Smooth muscle cell of the brain vasculature (primary cell): ENCODE measurements at places on chromosomes 3 and 15.
A peak's percentile ranks its signal among the peaks of the same experiment; 100 is the strongest.

DNA sequence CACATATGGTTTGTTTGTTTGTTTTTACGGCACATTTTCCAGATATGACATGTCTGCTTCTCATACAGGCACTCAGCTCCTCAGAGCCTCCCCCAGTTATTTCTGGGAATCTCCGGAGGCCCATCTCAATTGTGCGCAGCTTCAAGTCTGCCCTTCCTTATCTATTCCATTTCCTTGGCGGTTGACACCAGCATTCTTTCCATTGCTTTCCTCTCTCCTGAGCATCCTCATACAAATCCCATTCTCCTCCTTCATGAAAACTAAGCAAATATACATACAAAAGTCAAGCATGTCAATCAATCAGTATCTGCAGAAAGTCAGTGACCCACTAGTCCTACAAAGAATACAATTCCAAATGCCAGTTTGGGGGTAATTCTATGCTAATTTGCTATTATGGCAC is 166.7 kb downstream of the SQOR start:
- DNase-seq: no peak

GRCh38 chr3:112647122-112647521 is 6.2 kb upstream of the CCDC80 start:
- DNase-seq: no peak

DNA sequence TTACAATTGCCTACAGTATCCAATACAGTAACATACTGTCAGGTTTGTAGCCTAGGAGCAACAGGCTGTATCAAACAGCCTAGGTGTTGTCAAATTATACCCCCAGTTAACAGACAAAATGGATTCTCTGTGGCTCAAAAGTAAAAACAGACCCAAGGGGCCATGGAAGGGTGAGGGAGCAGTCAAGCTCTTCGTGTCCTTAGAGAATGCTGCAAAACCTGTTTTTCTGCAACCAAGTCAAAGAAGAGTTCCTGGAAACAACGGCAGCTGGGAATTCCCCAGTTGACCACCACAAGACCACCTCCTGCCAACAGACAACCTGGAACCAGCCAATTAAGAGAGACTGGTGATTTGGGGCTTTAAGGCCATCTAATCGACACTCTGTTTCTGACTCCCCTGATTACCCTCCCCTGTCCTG is 11.1 kb upstream of the THUMPD3 start:
- no peak for DNase-seq

- DNase-seq: no peak
Measured at GRCh38 chr15:55737373-55737772, 5.6 kb downstream of the PRTG start.

DNA sequence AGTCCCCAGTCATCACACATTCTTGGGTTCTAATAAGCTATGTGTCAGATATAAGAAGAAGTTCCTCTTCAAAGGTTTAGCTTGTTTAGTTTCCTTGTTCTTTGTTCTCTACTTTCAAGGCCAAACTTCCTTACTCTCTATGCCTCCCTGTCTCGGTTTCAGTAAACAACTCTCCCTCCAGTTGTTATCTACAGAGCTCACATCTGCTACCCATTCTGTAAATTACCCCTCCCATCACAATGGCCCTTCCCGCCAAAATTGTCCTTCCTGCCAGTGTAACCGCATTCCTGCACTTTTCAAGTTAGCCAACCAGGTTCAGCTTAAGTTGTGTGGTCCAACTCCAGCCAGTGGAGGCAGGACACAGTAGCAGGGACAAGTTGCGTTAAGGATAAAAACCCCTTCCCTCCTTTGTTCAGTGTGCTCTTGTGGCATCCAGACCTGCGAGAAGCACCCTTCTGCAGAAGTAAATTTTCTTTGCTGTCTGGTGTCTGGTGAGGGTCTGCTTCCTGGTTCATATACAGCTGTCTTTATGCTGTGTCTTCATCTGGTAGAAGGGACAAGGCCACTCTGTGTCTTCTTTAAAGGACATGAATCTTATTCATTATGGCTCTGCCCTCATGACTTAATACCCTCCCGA is 342.1 kb upstream of the GRM7 start:
- DNase-seq: no peak

- no peak for DNase-seq
Measured at GRCh38 chr15:56042982-56043980, 49.9 kb upstream of the NEDD4 start.

- DNase-seq: no peak
Measured at GRCh38 chr3:123815981-123816380, 68.2 kb downstream of the MYLK start.

DNA sequence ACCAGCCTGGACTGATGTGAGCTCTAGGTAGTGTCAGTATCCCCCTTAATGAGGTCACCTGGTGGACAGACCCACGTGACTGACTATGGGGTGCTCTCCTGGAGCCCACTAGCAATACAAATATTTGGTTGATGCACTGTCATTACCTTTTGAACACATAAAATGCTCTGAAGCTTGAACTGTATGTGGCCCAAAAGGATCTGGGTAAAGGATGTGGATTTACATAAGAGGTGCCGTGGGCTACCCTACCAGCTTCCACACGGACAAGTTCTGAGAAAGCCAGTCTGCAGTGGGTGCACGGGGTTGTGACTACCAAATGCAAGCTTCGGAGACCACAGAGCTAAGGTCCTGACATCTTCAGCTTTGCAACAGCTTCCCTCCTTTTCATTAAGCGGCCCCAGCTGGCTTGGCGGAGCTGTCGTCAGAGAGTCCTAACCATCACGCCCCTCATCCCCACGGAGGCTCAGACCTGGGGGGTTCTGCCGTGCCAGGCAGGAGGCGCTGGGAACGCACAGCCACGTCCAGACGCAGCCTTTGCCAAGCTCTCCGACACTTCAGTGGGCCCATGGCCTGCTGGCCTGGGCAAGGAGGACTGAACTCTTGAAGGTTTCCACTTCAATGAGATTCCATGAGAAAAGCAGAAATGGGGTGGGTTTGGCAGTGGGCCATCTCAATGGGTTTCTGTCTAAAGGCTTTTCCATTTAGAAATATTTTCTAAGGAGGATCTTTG is 228.3 kb downstream of the ADAMTS17 start:
- no peak for DNase-seq

DNA sequence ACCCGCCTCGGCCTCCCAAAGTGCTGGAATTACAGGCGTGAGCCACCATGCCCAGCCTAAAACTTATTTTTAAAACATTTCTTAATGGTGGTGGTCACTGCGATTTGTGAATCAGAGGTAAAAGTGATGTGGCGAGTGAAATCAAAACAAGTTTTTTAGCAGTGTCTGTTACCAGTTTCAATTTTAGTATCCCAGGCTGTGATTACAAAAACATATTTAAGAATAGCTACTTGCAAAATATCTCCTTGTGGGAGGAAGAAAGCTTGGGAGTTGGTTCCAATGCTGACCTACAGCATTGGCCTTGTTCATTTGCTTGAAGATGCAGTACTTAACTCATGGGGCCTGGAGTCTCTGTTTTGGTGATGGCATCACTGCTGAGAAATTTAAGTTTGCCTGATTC is 4.5 kb downstream of the RAB7A start:
- DNase-seq: no peak

- no peak for DNase-seq
Measured at GRCh38 chr3:66437341-66437929, 63.4 kb downstream of the LRIG1 start.

DNA sequence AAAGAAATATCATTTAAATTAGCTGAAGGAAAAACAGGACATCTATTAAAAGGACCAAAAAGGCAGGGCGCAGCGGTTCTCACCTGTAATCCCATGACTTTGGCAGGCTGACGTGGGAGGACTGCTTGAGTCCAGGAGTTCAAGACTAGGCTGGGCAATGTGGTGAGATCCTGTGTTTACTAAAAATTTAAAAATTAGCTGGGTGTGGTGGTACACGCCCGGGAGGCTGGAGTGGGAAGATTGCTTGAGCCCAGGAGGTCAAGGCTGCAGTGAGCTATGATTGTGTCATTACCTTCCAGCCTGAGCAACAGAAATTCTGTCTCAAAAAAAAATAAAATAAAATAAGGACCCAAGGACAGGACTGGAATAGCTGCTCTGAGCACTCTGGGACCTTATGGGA is 16.2 kb upstream of the HERC1 start:
- DNase-seq: no peak

DNA sequence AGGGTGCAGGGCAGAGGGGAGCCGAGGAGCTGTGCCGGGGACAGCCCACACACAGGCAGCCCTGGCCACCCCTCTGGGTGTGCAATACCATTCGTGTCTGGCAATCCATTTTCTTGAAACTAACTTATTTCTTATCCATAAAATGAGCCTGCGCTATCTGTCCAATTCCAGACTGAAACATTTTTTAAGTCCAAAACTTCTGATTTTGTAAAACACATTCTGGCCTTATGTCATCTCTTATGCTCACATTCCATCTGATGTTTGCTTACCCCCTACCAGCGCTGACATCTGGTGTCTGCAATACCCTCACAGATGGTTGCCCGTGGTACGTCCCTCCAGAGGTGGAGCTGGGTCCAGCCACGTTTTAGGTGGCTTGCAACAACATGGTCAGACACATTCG is 31.8 kb downstream of the PCSK6 start:
- no peak for DNase-seq

DNA sequence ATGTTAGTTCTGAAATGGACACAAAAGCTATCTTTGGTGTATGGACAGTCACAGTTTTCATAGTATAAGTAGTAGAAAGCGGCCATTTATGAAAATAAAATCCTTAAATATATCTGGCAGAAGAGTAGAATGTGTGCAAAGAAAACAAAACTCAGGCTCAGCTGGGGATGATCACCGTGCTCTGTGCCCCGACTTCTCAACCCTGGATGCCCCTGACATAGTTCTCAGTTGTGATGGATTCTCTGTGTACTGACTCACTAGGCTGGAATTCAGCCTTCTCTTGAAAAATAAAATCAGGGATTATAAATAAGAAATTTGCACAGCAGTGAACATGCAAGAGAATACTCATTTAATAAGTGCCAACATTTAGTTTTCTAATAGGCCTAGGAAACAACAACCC is 925.1 kb upstream of the NR2F2 start:
- peak; percentile 59 for DNase-seq

- DNase-seq: no peak
Measured at GRCh38 chr3:164737174-164737573, 341.1 kb downstream of the SI start.

GRCh38 chr15:89907289-89907688 is 5.5 kb downstream of the ARPIN start:
- DNase-seq: no peak

GRCh38 chr3:8506571-8507061 is 5.0 kb downstream of the LMCD1 start:
- no peak for DNase-seq

GRCh38 chr3:22016197-22016596 is 265.2 kb upstream of the ZNF385D start:
- no peak for DNase-seq

DNA sequence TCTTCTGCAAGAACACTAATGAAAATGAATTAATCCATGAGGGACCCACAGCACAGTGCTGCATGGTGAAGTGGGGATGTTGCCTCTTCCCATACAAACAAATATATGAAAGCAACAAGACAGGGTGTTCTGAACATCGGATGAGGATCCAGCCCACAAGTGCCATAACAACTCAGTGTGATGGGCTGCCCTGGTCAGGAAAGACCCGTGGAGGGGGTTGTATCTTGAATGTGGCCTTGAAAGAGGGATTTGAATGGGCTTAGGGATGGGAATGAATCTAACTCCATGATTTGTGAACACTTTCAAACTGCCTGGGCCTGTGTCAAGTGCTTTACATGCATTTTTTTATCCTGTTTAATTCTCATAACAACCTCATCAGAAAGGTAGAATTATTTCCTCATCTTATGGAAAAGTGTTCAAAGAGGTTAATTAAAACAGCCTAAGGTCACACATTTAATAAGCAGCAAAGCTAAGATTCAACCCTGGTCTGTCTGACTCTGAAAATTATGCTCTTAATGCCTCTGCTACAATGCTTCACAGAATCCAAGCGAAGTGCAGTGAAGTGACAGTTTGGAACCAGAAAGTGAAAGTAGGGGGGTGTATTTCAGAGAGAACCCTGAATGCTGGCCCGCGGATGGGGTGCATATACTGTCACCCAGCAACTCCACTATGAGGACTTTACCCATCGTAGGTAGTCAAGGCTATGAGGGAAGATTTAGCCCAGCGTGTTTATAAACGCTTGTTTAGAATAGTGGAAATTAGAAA is 65.6 kb upstream of the HEG1 start:
- DNase-seq: no peak

DNA sequence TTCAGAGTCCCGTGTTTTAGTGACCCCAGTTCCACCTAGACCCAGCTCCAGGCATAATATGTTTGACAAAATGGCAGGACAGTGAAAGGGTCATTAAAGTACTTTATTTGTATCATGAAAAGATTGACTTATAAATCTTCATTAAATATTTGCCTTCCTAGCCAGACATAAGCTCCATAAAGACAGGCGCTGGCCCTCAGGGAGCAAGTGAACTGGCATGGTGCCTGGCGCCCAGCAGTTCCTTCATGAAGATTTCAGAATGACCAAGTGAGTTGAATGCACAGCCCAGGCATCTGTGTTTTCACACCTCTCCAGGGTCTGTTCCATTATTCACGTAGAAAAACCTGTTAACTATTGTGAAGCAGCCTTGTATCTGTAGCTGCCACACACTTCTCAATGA is 166.2 kb downstream of the GAP43 start:
- no peak for DNase-seq

- DNase-seq: no peak
Measured at GRCh38 chr15:63453186-63453905, 51.0 kb upstream of the USP3 start.

DNA sequence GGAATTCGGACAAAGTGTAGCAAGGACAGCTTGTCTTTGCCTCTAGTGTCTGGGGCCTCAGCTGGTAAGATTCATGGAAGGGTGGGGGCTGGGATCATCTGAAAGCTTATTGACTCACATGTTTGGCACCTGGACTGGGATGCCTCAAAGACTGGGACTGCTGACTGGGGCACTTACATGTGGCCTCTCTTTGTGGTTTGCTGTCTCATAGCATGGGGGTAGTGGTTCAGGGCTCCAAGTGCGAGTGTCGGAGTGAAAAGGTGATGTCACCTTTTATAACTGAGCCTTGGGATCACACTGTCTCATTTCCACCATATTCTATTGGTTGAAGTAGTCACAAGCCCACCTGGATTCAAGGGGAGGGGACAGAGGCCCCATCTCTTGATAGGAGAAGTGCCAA is 6.8 kb downstream of the MFSD1 start:
- DNase-seq: no peak

GRCh38 chr3:38120693-38121450 is 16.1 kb downstream of the ACAA1 start:
- no peak for DNase-seq

DNA sequence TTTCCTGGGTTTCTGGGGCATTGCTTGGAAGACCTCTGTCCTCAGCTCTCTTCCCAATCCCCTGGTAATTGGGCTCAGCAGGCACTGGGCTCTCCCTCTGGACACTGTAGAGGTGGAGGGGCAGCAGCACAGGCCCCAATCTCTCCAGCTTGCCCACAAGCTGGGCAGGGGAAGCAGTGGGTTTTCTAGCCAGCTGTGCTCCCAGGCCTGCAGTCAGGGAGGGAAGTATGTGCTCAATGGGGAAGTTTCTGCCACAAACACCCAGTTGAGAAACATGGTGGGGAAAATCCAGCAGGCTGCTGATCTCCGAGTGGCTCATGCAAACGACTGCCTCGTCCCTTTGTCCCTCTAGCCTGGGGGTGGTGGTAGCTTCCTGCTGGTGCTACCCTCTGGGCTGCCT is 12.8 kb upstream of the RFT1 start:
- no peak for DNase-seq
